ENCODE measurements at places on chromosomes 2 and 18.

DNA sequence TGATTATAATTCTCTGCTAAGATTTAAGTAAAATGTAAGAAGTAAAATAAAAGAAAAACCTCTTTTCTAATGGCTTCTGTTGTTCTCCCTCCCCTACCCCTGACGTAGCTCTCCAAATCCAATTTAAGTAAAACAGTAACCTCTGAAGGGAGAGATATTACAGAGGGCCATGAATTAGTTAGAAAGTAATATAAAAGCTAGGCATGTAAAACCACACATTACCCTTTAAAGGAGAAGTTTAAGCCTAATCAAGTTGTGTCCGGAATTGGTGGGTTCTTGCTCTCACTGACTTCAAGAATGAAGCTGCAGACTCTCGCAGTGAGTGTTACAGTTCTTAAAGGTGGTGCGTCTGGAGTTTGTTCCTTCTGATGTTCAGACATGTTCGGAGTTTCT lies 116.9 kb upstream of the SCN7A start:
- DNase-seq = no peak

- DNase-seq = no peak
Observed at GRCh38 chr2:201697899-201698298, 545 bp downstream of the MPP4 start.

DNA sequence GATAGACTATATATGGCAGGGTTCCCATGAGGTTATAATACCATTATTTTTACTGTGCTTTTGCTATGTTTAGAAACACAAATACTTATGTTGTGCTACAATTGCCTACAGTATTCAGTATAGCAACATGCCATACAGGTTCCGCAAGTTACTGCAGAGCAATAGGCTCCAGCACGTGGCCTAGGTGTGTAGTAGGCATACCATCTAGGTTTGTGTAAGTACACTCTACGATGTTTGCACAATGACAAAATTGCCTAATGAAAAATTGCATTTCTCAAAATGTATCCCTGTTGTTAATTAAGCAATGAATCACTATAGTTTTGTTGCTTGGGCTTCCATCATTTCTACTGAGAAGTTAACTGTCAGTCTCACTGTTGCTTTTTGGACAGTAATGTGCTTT lies 9.8 kb downstream of the CD302 start:
- DNase-seq = peak; percentile 15

- DNase-seq = no peak
Observed at GRCh38 chr18:25704494-25704893, 352.5 kb upstream of the ZNF521 start.

- no peak for DNase-seq
Observed at GRCh38 chr2:192090911-192091310, 103.8 kb downstream of the TMEFF2 start.

GRCh38 chr2:147511491-147511948 lies 333.3 kb upstream of the ACVR2A start:
- DNase-seq = no peak

- no peak for DNase-seq
Observed at GRCh38 chr2:100178085-100178788, 35.8 kb upstream of the AFF3 start.

GRCh38 chr2:37827911-37828511 lies 97.1 kb upstream of the RMDN2 start:
- no peak for DNase-seq

DNA sequence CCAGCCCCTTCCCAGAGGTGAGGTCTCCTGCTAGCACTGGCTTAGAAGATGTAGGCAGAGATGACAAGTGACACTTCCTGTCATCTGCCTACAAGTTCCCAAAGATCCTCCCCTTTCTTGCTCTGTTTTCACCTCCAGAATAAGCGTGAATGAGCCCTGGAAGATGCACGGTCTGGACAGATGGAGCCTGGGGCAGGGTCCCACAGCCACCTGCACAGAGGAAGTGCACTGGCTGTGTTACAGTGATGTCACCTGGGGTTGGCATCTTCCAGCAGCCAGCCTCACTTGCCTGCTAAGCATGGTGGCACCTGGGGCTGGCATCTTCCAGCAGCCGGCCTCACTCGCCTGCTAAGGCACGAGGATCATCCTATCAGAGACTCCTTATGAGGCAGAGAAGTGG lies 32.3 kb downstream of the TMEM18 start:
- no peak for DNase-seq

- DNase-seq = no peak
Observed at GRCh38 chr2:181052523-181052891, 72.1 kb downstream of the UBE2E3 start.

GRCh38 chr2:145682546-145683157 lies 1162.7 kb upstream of the ZEB2 start:
- peak; percentile 57 for DNase-seq

DNA sequence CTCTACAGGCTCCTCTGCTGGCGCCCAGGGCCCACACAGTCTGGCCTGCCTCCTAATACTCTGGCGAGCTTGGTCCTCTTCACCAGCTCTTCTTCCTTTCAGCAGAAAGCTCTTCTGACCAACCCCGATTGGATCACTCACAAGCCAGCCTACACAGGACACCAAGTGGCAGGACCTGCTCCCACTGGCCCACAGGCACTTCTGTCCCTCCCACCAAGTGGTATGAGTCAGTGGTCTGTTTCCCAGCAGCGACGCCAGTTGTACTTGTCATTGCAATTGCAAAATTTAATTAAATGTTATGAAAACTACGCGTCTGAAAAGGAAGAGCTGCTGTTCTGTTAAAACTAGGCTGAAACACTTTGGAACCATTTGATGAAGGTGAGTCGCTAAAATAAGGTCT lies 46.7 kb downstream of the NDUFA10 start:
- DNase-seq = no peak

- DNase-seq = no peak
Observed at GRCh38 chr2:598058-598802, 79.0 kb downstream of the TMEM18 start.

DNA sequence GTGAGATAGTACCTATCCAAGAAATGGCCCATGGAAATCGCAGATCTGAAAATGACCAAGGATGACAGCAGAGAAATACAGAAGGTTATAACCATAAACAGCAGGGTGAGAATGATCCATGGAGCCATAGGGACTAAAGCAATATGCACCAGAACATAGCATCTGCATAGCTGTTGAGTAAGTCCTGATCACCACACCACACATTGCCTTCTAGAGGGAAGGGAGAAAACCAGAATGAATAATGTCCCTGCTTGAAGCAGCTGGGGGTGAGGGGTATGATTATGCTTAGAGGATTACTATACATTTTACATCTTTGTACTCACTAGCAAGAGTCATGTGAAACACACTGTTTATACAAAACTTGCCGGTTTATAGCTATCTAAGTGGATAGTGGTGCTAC lies 350.4 kb downstream of the MBD2 start:
- DNase-seq = no peak

- no peak for DNase-seq
Observed at GRCh38 chr2:238761868-238762267, 86.0 kb upstream of the TWIST2 start.

All from AML-193 (cell line).